ENCODE measurements at places on chromosomes 13 and 19.

DNA sequence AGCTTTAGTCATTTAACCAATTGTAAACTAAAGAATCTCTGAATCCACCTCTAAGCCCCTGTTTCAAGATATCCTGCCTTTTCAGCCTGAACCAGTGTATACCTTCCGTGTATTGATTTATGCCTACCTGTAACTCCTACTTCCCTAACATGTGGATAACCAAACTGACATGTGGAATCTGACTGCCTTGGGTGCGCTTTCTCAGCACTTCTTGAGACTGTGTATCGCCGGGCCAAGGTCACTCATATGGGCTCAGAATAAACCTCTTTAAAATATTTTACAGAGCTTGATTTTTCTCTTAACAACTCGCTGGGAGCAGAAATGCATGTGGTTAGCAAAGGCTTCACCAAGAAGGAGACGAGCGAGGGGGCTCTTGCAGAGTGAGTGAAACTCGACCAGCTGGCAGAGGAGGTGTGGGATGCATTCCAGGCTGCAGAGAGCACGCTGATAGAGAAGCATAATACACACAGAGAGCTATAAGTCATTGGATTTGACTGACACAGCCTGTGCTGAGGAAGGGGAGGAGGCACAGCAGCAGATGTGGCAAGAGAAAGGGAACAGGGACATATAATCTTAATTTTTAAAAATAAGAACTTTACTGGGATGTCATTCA is 268.2 kb upstream of the MAB21L1 start:
- DNase-seq: no peak

DNA sequence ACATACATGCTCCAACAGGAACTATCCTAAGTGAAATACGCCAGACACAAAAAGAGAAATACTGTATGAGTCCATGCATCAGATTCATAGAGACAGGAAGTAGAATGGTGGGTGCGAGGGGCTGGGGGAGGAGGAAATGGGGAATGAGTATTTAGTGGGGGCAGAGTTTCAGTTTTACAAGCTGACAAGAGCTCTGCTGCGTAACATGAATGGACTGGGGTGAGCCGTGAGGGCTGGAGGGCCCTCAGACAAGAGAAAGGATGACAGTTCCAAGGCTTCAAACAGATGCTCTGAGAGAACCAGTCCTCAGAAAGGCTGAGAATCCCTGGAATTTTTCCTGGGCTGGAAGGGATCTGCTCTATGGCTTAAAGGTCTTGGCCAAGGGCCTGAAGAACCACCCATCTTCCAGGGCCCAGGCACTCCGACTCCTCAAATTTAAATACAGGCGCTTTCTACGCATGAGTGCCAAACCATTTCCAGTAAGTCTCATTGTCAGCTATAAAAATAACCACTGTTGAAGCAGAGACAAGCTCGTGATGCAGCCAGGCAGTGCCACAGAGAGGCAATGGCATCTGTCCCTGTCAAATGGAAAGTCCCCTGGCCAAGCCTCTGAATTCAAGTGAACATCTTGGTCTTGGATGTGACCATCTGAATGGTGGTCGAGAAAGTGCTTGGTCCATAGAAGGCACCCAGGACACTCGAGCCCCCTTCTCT is 17.5 kb downstream of the KLF2 start:
- DNase-seq: no peak

- no peak for DNase-seq
Observed at GRCh38 chr13:31587698-31588266, 151.5 kb upstream of the RXFP2 start.

DNA sequence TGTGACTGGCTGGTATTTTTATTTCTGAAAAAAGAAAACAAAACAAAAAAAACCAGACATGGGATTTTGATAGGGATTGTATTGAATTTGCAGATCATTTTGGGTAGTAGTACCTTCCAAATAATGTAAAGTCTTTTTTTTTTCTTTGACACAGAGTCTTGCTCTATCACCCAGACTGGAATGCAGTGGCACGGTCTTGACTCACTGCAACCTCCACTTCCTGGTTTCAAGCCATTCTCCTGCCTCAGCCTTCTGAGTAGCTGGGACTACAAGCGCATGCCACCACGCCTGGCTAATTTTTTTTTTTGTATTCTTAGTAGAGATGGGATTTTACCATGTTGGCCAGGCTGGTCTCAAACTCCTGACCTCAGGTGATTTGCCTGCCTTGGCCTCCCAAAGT is 4.2 kb downstream of the ZNF101 start:
- no peak for DNase-seq

GRCh38 chr13:29479716-29480492 is 115.6 kb downstream of the SLC7A1 start:
- DNase-seq: no peak
